Kidney glomerular epithelial cell (primary cell): ENCODE measurements at places on chromosomes 2 and 18.
A peak's percentile ranks its signal among the peaks of the same experiment; 100 is the strongest.

DNA sequence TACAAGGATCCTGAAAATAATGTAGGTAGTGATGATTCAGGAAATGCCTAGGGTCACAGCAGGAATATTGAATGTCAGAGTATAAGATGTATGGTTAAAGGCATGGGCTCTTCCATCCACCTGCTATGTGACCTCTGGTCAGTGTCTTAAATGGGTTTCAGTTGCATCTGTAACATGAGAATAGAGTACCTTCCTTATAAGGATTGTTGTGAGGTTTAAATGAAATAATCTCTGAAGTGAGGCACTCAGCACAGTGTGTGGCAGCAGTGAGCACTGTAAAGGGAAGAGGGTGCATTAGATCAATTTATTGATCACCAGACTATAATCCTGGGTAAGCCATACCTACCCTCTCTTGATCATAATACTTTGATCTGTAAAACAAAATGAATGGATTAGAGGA is 319.1 kb downstream of the SLC4A3 start:
- no peak for DNase-seq

GRCh38 chr2:69863298-69863697 is 30.5 kb upstream of the SNRNP27 start:
- no peak for DNase-seq

GRCh38 chr2:120995656-120996190 is 260.1 kb downstream of the GLI2 start:
- DNase-seq = no peak

DNA sequence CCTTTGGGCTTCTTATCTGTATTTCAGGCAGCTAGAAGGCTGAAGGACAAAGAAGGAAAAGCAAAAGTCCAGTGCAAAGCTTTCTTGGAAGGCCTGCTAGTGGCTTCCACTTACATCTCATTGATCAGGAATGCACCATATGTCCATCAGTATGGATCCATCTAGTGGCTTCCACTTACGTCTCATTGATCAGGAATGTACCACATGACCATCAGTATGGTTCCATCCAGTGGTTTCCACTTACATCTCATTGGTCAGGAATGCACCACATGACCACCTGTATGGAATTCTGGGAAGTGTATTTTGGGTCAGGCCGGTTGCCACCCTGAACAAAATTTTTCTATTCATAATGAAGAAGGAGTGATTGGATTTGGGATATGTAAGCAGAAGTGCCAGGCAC is 70.6 kb downstream of the LYPD6 start:
- no peak for DNase-seq

DNA sequence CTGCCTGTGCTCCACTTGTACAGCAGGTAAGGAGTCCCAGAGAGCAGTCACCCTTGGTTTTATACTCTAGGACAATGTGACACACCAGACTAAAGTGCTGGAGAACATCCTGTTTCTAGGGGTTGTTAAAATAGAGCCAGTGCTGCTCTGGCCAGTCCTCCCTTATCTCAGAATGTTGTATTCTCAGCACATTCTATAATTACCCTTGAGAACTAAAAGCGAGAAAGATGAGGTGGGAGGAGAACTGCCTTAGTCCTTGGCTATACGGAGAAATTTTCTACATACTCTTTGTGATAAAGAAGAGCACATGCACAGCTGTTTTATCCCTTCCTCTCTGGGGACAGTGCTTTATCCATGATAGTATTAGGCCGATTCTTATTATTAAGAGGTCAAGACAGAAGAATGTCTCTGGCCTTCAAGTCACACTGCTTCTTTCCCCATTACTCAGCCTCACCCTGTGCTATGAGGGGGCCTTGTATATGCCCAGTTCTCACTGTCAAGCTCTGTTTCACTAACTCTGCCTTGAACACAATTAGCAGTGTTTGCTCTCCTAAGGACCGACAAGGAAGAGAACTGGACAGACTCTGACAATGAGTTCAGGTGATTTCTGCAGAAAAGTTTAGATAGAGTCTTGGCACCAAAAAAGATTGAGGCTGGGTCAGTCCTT is 385.8 kb downstream of the TRIB2 start:
- DNase-seq = no peak

GRCh38 chr2:69237070-69237670 is 149.9 kb downstream of the GFPT1 start:
- DNase-seq = no peak

DNA sequence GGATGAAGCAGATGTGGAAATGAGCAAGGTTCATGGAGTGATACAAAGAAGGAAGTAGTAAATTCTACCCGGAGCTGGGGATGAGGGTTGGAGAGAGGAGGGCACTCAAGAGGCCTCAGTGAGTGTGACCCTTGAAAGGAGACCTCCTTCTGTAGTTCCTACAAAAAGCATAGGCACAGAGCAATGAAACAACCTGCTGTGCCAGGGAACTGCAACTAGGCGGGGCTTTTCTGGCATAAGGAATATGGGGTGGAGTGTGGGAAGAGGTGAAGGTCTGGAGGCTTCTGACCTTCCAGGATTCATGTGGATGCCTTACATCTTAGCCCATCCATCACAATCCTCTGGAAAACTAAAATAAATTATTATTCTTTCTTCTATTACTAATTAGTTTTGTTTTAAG is 25.5 kb upstream of the PGAP1 start:
- no peak for DNase-seq

DNA sequence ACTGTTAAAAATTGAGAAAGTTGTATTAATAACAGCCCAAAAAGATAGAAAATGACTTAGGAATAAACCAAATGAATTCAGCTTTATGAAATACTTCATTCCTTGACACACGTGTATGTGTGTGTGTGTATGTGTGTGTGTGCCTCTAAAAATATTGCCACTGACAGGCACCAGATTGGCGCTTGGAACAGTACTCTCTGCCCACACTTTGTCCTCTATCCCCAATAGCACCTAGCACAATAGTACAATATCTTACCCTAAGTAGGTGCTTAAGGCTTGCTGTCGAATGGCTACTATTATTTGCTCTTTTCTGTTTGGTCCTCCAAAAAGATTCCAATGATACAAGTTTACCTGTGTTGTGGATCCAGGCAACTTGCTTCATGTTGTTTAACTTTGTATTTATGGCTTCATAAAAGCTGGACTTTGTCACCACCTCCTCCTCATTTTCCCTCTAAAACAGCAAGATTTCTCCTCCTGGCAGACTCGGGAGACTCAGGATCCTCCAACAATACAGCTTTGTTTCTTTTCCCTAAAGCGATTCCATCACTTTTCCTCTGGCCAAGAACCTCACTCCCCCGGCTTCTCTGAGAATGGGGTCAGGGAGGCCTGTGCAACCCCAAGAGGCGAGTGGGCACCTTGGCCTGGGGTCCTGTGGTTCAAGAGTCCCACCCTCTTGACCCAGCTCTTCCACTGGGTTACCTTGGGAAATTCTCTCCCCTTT is 43.3 kb upstream of the LCLAT1 start:
- no peak for DNase-seq

GRCh38 chr2:122029456-122029855 is 274.0 kb downstream of the TSN start:
- DNase-seq = no peak

DNA sequence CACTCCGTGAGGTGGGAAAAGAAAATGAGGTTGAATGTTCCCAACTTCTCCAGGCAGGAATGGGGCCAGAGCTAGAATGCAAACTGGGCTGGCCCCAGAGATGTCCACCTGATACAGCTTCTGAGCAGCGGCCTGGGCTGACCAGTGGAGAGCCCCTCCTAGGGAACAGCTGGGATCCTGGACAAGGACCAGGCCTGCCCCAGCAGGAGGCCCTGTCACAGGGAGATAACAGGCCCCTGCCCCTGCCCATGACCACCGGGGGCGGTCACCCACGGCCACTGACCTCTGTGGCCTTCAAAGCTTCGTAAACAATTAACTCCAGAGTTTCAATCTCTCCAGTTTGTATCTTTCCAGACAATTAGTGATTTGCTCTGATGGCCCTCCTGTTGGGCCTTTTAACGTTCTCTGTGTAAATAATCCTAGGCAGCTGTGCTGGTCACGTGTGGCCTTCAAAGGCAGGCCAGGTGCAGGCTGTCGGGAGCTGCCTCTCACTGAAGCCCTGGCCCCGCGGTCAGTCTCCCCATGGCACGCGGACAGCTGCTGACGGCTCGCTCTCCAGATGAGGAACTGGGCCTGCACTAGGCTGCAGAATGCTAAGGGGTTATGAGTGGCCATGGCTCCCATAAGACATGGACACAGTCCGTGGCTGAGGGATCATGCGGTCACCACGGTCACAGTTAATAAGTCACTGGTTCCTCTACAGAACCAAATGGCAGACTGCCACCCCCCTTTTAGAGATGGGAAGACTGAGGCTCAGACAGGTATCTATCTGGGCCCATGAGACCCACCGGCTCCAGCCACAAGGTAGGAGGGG is 9.2 kb downstream of the HS6ST1 start:
- no peak for DNase-seq

GRCh38 chr2:217932803-217933616 is 69.8 kb downstream of the TNS1 start:
- peak; percentile 62 for DNase-seq

GRCh38 chr2:84459944-84460429 is 907 bp upstream of the SUCLG1 start:
- DNase-seq = no peak

DNA sequence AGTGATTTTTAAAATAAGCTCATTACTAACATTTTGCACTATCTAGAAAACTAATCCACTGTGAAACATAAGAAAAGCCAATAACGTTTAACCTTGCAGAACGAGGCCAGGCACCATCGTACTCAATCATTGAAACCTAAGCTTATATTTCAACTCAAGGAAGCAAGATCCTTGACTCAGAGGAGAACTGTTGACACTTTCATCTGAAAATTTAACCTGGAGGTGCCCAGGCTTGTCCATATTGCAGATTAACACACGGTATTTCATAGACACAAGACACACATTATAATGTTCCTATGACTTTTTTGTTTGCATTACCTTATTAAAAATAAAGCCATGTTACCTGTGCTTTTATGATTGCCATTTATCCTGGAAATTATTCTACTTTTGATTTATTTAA is 89.6 kb downstream of the ZNF385B start:
- DNase-seq = no peak

DNA sequence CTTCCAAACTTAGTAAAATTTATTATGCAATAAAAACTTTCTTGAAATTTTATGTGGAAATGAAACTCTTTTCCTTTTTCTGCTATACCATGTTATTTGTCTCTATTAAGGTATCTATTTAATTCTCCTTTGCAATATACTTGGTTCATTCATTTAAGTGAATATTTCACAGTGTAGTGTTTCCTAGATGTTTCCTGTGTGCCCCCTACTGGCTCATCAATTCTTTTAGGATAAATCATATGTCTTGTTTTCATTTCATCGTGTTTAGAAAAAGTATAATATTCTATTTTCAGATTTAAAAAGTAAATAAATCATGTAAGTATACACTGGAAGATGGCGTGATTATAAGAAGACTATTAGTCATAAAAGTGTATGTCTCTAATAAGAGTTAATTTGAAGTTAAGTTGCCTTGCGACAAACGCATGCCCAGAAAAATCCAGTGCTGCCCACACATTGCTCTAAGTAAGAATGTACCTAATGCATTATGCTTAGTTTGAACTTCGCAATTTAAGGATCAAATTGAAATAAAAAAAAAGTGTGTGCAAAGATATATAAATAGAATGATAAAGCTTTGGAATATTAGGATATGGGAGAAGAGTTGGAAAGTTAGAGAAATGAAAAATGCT is 525.4 kb downstream of the KCNJ3 start:
- DNase-seq = peak; percentile 3

DNA sequence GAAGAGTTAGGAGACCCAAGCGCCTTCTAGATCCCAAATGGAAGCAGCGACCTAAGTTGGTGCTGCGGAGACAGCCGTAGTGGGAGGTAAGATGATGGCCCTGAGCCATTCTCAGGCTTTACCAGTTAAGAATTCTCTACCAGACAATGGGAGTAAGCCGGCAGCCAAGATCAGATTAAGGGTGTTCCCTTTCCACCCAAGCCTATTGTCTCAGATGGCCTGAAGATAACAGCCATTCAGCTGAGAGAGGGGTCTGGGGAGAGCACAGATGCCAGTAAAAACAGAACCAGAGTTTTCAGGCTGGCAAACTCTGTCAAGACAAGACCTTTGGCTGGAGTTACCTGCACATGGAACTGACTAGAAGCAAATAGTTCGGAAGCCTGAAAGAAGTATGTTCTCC is 191.7 kb upstream of the HAAO start:
- DNase-seq = no peak

GRCh38 chr18:64851726-64852125 is 702.8 kb upstream of the LINC00305 start:
- peak; percentile 11 for DNase-seq

DNA sequence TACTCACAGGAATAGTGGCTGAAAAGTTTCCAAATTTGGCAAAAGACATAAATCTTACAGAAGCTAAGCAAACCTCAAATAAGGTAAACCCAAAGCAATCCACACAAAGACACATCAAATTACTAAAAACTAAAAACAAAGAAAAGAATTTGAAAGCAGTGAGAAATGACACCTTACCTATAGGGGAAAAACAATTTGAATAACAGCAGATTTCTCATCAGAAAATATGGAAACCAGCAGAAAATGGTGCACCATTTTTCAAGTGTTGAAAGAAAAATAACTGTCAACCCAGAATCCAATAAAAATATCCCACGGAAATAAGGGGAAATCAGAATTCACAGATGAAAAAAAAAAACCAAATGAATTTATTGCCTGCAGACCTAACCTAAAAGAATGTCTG is 138.6 kb downstream of the PIGN start:
- no peak for DNase-seq

DNA sequence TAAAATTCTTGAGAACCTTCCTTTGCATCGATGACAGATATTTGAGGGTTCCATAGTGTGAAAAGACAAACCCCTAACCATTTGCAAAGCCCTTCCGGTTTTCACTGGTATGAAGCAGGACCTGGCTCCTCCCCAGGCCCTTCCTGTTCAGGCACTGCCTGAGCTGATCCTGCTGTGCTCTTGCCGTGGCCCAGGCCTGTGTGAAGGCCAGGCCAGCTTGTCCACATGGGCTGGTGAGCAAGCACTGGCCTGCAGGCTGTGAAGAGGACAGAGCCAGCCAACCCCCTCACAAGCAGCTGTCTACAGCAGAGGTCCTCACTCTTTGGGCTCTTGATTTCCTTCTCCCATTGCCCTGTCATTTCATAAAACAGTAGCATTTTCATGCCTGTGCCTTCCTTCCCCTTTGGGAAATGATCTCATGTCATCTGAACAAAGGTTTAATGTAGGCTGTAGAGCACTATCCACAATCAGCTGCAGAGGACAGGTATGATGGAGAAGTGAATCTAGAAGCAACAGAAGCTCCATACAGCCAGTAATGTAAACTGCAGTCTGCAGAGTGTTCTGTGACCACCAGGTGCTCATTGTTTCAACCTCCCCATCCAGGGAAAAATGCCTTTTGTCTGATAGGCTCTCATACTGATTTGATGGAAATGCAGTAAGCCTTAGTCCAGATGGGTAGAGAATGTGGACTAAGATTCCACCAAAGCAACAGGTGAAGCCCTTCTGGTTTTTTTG is 19.8 kb downstream of the MPHOSPH10 start:
- DNase-seq = no peak

- no peak for DNase-seq
These were observed 56.9 kb downstream of the ASB1 start for GRCh38 chr2:238483656-238484055.
